Breast epithelium (tissue), 4 donors: ENCODE measurements at places on chromosomes 1 and 21.

DNA sequence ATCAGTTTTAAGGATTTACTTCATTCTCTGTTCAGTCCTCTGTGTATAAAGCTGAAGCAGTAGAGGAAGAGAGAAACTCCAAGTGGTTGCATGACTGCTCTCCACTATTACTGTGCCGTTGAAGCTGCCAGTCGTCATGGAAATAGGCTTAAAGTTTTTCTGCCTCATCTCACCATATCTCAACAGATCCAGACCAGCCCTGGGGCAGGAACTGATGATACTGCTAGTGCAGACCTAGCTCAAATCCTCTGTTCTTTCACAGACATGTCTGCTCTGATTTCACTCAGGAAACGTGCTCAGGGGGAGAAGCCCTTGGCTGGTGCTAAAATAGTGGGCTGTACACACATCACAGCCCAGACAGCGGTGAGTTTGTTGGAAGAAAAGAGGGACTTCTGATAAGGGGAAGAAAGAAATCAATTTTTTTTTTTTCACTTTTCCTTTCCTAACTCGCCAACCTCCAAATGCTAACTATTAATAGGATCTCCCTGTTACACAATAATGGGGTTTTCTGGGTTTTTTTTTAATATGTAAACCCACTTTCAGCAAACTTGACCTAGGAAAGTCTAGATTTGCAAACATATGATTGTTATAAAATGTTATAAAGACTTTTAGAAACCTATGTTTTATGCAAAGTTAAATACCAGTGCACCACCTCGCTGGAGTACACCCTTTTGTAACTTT is 22.2 kb upstream of the STRIP1 start:
- DNase-seq, result no peak

DNA sequence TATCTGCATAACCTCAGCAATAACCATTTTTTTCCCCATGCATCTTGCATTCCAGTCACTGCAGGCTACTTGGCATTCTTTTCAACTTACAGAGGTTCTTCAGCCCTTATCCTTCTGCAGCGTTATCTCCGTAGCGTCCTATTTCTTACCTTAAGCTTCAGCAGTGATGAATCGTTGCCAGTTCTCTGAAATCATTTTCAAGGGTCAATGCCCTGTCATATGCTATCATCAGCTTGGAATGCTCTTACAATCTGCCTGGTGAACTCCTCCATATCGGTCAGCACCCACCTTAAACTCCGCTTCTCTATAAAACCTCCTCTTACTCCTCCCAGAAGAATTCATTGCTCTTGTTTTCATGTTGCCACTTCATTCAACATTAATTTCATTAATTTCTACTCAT is 105.1 kb upstream of the DPH5 start:
- no peak for DNase-seq

DNA sequence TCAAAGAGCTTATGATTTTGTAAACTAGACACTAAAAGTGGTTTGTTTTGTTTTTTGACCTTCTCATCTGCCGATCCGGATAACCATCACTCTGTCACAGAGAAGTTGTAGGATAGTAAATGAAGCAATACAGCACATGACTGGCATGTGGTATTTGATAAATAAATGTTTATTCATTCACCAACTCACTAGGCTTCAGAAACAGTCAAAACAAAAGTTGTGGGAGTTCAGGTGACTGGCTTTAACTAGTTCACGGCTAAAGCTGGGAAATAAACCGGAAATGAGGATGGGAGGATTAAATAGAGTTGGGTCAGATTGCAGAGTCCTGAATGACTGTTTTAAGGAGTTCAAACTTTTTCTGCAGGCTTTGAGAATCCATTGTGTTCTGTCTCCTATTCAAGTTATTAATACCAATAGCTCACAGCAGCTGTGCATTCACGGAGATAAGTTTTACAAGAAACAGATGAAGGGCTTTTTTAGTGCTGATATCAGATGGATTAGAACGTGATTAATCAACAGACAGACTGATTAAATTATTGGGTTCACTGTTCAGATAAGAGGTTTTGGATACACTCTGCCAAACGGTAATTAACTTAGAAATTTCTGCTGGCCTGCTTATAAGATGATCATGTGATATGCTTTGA is 463.3 kb downstream of the DPYD start:
- DNase-seq, result no peak

GRCh38 chr1:15692121-15692682 is 8.1 kb downstream of the PLEKHM2 start:
- no peak for DNase-seq

GRCh38 chr1:4447778-4448420 is 206.5 kb upstream of the AJAP1 start:
- no peak for DNase-seq

DNA sequence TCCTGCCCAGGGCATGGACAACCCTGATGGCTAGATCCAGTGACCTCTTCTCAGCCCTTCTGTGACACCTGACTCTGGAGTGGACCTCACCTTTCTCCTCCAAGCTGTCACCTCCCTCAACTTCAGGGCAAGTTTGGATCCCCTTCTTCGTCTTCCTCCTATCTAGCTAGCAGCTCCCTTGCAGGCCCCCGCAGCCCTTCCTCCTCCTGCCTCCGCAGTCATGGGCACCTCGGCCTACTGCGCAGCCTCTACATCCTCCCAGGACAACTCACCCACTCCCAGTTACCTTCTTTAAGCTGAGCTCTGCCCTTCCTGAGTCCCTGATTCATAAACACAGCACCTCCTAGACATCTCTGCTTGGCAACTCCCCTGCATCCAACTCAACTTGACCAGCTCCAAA is 61.3 kb upstream of the ID3 start:
- DNase-seq, result no peak

GRCh38 chr1:209705033-209705598 is 470 bp downstream of the HSD11B1 start:
- no peak for DNase-seq

GRCh38 chr1:6179564-6180175 is 451 bp downstream of the CHD5 start:
- no peak for DNase-seq

DNA sequence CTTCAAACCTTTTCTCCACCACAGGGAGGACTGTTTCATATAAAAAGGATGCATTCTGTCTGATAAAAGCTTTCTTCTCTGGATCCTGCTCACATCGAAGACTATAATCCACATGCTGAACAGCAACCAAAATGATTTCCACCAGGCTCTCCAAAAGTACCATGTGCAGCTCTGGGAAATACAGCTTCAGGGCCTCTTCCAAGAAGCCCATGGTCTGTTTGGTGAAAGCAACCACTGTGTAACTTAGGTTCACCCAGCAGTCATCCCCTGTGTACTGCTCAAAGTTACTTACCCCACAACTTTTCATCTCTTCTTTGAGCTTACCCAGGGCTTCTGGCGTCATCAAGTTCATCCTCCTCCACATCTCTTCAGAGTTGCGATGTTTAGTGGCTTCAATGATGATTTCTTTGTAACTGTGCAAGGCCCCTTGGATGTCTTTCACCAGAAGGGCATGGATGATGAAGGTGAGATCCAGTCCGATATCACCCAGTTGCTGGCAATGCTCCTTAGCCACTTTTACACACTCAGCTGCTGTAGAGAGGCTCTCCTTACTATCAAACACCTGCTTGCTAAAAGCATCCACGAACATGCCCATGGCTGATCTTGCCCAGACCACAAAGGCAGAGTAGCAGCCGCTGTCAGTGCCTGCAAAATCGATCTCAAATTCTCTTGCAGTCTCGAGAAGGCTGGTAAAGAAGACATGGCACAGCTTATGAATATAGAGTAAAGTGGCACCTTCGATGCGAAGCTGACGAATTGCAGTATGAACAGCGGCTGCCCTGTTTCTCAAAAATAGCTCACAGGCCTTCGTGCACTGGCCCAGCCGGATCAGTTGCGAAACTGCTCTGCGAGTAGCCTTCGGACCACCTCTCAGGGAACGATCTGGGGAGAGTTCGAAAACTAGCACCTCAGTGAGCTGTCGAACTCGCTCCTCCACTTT is 1.7 kb downstream of the EXOC8 start:
- no peak for DNase-seq

DNA sequence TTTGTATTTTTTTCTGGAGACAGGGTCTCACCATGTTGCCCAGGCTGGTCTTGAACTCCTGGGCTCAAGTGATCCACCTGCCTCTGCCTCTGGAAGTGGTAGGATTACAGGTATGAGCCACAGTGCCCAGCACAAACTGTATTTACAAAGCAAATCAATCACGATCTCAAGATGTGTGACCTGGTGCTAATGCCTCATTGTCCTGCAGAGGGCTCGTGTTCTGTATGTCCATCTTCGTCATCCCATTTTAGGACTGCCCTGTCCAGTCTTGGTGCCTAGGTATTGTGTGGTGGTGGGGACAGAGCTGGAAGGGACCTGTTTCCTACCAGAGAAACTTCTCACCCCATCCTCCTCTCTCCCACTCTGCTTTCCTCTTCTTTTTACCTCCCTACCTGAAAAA is 20.2 kb downstream of the PROK1 start:
- DNase-seq, result no peak

GRCh38 chr1:243267471-243267880 is 11.6 kb downstream of the SDCCAG8 start:
- DNase-seq, result no peak

GRCh38 chr1:37602750-37603694 is 7.3 kb upstream of the GNL2 start:
- DNase-seq, result no peak

GRCh38 chr1:239999170-239999569 is 92.5 kb upstream of the FMN2 start:
- DNase-seq, result no peak

DNA sequence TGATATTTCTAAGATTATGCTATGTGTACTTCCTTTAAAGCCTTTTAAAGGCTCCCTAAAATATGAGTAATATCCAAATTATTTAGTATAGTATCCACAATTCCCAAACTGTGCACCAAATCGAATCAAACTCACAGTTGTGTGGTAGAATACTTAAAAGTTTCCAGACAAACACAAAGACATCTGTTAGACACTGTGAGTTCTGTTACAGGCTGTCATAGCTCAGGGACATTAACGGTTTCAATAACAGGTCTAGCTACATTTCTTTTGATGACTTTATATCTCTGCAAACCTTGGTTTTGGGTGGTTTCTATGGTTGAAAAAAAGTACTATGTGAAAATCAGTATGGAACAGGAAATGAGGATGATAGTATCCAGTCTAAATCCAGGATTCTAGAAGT is 36.9 kb upstream of the NEK7 start:
- DNase-seq, result no peak

- DNase-seq, result no peak
Observed at GRCh38 chr1:169681140-169681539, 30.3 kb downstream of the SELL start.

DNA sequence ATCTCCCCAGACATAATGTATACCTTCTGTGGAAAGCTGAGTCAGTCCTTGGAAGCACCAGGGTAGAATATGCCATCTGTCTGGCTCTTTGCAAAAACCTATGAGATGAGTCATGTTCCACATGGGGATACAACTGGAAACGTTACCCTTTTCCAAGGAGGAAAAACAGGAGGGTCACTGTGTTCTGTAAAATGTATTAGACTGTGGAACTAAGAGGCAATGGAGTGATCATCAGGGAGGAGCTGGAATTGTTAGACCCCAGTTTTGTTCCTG is 16.1 kb upstream of the PSMD4 start:
- no peak for DNase-seq

GRCh38 chr1:119008483-119009311 is 20.6 kb upstream of the TBX15 start:
- no peak for DNase-seq

- DNase-seq, result no peak
Observed at GRCh38 chr1:214524824-214525223, 26.6 kb downstream of the PTPN14 start.

DNA sequence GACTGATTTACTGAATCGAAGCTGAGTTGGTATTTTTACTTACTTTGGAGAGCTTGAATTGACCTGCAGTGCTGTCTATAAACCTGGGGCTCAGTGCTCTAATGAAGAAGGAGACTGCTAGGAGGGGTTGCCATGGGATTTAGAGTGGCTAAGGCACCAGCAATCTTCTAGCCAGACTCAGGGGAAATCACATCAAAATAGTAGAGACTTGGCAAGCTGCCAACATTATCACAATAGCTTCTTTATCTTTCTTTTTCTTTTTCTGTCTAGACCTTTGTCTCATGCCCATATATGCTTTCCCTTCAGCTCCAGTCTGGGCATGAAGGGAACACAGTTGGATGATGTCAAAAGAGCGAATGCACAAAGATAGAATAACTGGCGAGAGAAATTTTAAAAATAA is 301.1 kb upstream of the DPYD start:
- no peak for DNase-seq

- DNase-seq, result no peak
Observed at GRCh38 chr21:40675017-40675416, 171.9 kb downstream of the DSCAM start.

- DNase-seq, result no peak
Observed at GRCh38 chr1:18434041-18434440, 46.7 kb upstream of the KLHDC7A start.

- DNase-seq, result no peak
Observed at GRCh38 chr1:37315371-37315846, 159.0 kb upstream of the ZC3H12A start.

GRCh38 chr1:43803105-43803504 is 95.8 kb downstream of the ST3GAL3 start:
- DNase-seq, result no peak

DNA sequence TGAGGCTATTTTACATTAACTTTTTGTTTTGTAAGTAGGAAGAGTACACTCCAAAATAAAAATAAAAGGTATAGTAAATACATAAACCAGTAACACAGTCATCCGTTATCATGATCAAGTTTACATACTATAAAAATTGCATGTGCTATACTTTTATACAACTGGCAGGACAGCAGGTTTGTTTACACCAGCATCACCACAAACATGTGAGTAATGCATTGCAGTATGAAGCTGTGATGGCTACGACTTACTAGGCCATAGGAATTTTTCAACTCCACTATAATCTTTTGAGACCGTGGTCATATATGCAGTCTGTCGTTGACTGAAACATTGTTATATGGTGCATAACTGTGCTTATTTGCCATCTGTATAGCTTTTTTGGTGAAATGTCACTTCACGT is 106.2 kb downstream of the CENPF start:
- no peak for DNase-seq

DNA sequence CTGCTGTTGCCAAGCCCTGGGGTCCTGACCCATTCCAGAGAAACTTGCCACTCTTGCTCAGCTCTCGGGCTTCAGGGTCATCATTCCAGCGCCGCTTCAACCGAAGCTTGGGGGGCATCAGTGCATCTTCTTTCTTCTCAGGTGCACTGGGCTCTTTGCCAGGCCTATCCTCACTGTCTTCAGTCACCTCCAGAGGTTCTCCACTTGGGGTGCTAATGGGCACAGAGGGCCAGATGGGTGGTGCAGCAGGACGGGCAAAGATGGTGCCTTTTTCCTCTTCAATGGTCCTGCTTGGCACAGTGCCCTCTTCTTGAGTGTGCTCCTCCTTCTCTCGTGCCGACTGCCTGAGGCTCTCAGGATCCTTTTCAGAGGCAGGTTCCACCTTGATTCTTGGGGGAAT is 13.3 kb downstream of the ETV3 start:
- DNase-seq, result no peak

DNA sequence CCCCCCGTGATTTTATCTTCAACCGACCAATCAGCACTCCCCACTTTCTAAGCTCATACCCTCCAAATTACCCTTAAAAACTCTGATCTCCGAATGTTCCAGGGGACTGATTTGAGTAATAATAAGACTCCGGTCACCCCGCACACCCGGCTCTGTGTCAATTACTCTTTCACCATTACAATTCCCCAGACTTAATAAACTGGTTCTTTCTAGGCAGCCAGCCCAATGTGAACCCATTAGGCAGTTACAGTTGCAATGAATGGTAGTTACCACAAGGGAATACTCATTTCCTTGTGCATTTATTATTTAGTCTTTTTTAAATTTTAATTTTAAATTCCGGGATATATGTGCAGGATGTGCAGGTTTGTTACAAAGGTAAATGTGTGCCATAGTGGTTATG is 177.9 kb downstream of the HFM1 start:
- no peak for DNase-seq
